Prostate gland (tissue), 2 donors: ENCODE measurements at places on chromosomes 3 and 15. TPM values are rescaled to one million over a fixed set of nuclear protein-coding genes. Genes with fewer than 3 reads are reported as not detected.

Gene INSYN1
- total RNA-seq: 17.3 TPM

Gene RTP3
- not detected for total RNA-seq

GRCh38 chr3:46454606-46455005 is 10.1 kb downstream of the LTF start:
- DNase-seq: no peak

DNA sequence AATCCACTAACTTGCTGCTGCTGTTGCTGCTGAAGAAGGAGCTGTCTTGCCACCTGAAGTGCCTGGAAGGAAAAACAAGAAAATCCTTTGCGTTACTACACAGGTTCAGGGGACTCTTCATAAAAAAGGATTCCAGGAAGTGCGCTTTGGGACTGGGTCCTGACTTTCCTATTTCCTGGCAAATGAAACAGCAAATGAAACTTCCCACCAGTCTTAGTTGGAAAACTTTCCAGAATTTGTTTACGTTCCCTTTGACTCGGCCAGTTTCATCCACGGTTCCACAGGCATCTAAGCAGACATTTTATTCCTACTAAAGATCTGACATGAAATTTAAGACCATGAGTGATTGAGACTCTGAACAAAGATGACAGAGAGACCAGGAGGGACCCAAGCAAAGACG is 471.0 kb downstream of the FOXP1 start:
- no peak for DNase-seq

DNA sequence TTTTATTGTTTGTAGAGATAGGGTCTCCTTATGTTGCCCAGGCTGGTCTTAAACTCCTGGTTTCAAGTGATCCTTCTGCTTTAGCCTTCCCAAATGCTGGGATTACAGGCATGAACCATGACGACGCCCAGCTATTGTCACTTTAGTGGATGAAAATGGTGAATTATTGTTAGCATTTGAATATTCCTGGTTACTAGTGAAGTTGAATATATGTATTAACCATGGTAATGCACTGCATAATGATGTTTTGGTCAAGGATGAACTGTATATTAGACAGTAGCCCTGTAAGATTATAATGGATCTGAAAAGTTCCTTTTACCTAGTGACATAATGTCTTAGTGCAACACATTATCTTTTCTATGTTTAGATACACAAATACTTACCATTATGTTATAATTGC is 50.4 kb upstream of the KCNAB1 start:
- DNase-seq: no peak

Gene TGM5
- 11.3 TPM for total RNA-seq

Gene SLC51A
- total RNA-seq: 32.1 TPM

Gene STARD5
- 19.6 TPM for total RNA-seq

- no peak for DNase-seq
Observed at GRCh38 chr15:90711842-90712241, 5.3 kb upstream of the BLM start.

DNA sequence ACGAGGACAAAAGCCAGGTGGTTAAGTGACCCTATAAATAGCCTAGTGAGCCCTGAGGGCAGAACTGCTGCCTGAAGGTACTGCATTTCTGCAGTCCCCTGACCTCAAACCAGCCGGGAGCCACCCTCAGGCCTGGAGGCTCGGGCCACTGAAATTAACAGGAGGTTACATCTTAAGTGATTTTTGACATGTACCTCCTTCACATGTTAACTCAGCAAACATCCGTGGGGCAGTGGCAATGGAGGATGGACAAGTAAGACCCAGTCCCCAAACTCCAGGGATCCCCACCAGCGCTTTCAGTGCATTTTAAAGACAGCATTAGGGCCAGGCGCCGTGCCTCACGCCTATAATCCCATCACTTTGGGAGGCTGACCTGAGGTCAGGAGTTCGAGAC is 26.2 kb downstream of the PSTPIP1 start:
- DNase-seq: no peak

GRCh38 chr15:101625980-101626379 is 26.2 kb downstream of the TM2D3 start:
- DNase-seq: no peak

Gene CPNE9
- not detected for total RNA-seq

Gene ACVR2B
- total RNA-seq: 5.8 TPM

DNA sequence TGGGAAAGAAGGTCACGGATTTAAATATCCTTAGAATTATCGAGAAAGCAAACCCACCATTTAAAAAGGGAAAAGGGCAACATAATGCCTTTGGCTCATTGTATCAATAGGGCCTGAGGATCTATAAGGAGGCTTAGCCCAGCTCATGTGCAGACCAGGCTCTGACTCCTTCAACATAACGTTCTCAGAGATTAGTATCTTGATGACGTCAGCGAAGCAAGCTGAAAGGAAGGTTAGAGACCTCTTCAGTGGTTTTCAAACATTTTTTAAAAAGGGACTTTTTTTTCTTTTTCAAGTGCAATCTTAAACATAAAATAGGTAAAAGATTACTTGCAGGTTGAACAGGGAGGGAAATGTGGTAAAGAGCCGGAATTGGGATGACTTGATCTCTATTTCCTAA is 463.9 kb upstream of the ADAMTS9 start:
- no peak for DNase-seq

Gene LRRC3B
- total RNA-seq: 0.09 TPM

DNA sequence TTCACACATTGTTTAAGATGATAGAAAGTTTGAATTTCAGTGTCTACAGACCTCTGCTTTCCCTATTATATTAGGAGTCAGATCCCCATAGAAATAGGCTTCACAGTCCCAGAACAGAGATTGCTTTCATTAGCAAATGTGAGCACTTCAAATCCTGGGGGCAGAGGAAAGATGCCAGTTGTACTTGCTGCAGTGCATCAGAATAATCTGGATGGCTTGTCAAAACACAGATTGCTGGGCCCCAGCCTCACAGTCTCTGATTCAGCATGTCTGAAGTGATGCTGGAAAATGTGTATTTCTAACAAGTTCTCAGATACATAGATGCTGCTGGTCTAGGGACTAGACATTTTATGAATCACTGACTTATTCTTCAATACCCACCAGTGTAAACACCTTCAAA is 375.2 kb downstream of the FGF12 start:
- DNase-seq: no peak

GRCh38 chr3:114451051-114451451 is 157.2 kb downstream of the TIGIT start:
- no peak for DNase-seq

DNA sequence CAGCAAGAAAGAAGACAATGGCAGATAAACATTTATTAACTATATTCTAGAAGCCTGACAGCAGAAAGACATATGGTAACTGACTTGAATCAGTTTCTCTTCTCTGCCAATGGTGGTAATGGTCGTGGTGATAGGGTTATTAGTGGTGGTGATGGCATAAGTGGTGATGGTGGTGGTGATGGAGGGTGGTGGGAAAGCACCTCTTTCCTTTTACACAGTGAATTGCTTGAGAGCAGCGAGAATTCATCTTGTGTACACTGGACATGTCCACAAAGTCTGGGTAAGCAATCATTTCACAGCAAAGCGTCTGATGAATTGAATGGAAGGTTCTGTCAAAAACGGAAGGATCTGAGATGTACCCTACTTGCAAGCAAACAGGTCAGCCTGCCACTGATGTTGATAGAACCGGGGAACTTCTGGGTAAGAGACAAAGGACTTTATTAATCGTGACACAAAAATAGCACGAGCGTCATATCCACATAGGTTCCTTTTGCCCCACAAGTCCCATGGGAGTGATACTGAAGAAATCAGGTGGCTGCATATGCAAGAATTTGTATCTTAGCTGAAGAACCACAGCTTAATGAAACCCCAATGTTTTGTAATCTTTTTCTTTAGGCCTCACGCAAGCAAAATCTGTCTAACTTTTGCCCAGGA is 23.5 kb upstream of the TBC1D5 start:
- DNase-seq: no peak

DNA sequence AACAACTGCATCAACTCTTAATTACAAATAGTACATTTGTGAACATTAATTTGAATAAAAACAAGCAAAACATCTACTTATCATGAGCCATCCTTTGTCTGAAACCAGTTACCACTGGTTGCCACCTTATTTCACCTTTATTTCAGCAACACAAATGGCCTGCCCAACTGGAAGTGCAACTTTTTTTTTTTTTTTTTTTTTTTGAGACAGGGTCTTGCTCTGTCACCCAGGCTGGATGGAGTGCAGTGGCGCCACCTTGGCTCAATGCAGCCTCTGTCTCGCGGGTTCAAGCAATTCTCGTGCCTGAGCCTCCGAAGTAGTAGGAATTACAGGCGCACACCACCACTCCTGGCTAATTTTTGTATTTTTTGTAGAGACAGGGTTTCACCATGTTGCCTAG is 13.1 kb downstream of the WDR82 start:
- DNase-seq: no peak
